A549 treated with dexamethasone at 1 μM for 4 hours (cell line): ENCODE measurements at places on chromosomes 1 and 21. TPM values are rescaled to one million over a fixed set of nuclear protein-coding genes. Genes with fewer than 3 reads are reported as not detected.

The NFASC gene
- total RNA-seq = 0.70 to 1.3 TPM (median 1.1 TPM) in 5 replicates

The OR2T10 gene
- not detected in 5 replicates for total RNA-seq

The LEFTY1 gene
- total RNA-seq = 0.61 to 2.0 TPM (median 1.3 TPM) in 5 replicates

The NBPF4 gene
- total RNA-seq = 0.06 to 0.14 TPM (median 0.07 TPM) in 4 of 5 replicates, not detected in the other

The AADACL4 gene
- total RNA-seq = not detected in 5 replicates
